ENCODE measurements at places on chromosomes 16 and 17.

DNA sequence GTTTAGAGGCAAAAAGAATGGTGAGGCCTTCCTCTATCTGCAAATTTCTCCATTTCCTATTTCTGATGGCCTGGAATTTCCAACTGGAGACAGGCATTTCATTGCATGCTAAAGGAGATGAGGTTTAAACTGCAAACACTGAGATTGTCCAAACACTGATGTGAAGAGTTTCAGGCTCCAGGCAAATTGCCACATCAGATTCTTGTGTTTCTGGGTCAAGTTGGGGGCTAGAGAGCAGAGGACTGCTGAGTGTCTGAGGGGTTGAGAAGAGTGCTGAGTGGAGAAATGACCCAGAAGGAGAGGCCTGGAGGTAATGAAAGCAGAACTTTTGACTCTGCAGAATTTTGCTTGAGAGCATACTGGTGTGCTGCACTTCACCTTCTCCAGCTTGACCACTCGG is 216.7 kb upstream of the MPHOSPH6 start:
- no peak for DNase-seq

GRCh38 chr16:87149051-87149450 is 168.1 kb downstream of the C16orf95 start:
- DNase-seq: no peak

GRCh38 chr16:65306722-65307121 is 184.9 kb upstream of the CDH11 start:
- DNase-seq: no peak

DNA sequence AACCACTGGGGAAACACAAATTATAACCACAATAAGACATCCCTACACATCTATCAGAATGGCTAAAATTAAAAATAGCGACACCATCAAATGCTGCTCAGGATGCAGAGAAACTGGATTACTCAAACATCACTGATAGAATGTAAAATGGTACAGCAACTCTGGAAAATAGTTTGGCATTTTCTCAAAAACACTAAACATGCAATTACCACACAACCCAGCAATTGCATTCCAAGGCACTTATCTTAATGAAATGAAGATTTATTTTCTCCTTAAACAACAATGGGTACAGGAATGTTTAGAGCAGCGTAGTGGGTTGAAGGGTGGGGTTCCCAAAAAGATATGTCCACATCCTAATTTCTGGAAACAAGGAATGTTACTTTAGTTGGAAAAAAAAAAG is 309.0 kb upstream of the PMFBP1 start:
- DNase-seq: no peak

GRCh38 chr17:50288306-50288705 is 14.0 kb downstream of the TMEM92 start:
- no peak for DNase-seq

DNA sequence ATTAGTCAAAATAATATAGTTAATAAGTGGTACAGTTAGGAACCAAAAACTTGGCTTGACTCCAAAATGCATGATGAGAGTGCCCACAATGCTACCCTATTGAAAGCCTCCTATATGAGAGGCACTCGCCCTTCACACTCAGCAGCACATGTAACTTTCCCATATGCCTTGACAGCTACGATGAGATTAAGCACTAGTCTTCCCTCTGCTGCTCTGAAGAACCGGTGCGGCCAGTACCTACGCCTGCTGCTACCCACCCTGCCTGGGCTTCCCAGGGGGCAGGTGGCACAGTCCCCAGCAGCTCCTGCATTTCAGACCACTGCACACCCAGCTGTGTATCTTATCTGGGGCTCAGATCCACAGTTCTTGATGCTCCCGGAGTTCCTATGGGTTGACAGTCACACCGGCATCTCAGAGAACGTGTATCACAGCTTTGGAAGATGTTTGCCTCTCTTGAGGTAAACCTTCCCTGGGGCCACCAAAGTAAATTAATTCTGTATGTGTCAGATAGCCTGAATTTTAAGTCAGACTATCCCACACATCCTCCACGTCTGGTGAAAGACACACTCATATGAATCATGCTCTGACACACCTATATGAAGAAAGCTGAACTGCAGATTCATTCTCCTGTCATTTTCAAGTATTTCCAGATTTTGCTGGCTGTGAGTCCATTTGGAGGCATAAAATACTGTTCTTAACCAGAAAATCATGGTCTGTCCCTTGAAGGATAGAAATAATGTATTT is 77.8 kb downstream of the MYH10 start:
- no peak for DNase-seq

- DNase-seq: peak; percentile 82
These were observed 1.5 kb downstream of the TMEM102 start for GRCh38 chr17:7436556-7437368.

DNA sequence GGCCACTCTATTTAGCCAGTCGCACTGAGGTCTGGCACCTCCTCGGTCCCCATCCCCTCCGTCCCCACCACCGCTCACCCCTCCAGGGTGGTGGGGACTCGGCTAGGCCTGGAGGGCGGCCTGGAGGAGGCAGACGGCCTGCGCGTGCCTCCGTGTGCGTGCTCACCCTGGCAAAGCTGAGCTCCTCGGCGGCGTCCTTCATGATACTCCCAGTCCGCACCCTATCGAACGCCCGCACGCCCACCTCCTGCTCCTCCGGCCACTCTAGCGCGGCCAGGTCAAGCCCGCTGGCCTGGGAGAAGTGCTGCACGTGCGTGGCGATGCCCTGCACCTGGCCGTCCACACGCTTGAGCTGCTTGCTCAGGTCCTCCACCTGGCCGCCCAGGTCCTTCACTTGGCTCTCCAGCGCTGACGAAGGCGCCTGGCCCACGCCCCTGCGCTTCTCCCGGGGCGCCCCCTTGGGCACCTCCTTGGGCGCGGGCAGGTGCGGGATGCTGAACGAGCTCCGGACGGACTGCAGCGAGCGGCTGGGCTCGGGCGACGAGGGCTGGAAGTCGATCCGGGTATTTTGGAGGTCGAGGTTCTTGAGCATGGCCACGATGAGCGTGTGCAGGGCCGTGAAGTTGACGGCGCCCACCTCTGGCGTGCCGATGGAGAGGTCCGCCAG is 644 bp downstream of the QRICH2 start:
- DNase-seq: no peak

DNA sequence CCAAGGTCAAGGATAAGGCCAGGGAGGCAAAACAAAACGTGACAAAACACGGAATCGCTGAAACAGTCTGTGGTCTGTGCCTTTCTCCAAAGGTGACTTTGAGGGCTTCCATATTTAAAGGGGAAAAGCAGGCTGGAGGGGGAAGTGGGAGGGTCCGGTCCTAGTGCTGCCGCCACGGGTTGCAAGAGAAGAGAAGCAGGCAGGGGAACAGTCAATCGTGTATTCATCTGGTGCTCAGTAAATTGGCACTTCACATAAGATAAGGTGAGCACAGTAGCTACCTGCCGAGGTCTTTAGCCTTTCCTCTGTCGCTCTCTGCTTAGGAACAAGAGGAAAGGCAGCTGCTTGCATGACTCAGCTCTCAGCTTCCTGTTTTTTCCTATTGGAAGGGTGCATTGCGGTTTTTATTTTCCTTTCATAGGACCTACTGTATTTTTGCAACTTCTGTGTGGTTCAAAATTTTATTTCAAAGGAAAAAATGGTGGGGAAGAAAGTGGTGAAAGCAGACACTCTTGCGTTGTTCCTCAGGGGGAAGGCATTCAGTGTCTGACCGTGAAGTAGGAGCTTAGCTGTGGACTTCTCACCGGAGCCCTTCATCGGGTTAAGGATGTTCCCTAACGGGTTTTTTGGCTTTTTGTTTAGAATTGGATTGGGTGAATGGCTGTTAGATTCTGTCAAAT is 7.1 kb upstream of the LGALS3BP start:
- no peak for DNase-seq

GRCh38 chr17:30238387-30239088 is 3.0 kb upstream of the SLC6A4 start:
- no peak for DNase-seq

DNA sequence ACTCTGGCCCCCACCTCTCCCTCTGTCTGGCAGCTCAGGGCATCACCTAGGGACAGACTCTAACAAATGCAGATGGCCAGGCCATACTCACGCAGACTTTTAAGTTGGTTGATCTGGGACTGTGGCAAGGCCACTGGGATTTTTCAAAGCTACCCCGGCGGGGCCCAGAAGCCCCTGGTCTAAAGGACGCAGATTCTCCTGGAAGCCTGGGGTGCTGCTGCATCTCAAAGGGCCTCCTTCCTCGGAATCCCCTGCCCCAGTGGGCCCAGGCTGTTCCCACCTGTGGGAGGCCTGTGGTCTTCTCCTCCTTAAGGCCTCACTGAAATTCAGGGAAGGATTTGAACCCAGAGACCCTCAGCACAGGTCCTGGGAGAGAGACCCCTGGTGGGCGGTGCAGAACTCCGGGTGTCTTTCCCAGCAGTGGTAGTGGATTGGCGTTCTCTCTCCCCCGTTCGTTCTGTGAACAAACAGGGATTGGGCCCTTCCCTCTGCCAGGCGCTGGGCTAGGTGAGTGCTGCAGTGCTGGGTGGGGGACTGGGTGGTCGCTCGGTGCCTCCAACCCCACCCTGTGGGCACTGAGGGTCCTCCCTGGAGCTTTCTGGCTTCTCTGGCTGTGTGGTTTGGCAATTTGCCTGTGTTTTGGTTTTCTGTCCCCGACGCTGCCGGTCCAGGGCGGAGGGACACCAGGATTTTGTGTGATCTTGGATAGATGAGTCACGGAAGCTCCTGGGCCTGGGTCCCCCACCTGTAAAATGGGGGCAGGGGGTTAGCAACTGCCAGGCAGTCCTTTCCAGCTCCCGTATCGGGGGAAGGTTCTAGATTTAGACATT is 160.5 kb upstream of the GSE1 start:
- no peak for DNase-seq

DNA sequence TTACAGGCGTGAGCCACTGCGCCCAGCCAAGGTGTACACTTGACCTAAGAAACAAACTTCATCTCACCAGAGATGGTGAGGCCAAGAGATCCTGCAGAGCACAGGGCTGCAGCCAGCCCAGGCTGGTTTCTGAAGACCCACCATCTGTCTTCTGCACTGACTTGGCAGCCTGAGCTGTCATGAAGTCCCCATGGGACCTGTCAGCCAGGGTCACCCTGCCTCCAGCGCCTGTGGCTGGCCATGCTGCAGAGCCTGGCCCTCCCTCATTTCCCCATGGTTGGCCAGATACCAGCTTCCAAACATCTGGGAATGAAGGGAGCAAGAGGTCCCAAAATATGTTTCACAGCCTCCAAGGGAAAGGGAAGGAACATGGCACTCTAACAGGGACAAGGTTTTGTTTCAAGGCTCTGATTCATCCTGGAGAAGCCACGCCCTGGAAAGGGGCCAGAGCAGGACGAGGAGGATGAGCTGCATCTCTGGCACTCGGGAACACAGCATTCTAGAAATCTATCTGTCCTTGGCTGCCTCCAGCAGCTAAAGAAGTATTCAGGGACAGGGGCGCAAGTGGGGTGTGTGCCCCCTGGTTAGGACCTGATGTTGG is 45.3 kb downstream of the DDX19A start:
- no peak for DNase-seq

- no peak for DNase-seq
These were observed 656 bp upstream of the FUS start for GRCh38 chr16:31179219-31179746.

DNA sequence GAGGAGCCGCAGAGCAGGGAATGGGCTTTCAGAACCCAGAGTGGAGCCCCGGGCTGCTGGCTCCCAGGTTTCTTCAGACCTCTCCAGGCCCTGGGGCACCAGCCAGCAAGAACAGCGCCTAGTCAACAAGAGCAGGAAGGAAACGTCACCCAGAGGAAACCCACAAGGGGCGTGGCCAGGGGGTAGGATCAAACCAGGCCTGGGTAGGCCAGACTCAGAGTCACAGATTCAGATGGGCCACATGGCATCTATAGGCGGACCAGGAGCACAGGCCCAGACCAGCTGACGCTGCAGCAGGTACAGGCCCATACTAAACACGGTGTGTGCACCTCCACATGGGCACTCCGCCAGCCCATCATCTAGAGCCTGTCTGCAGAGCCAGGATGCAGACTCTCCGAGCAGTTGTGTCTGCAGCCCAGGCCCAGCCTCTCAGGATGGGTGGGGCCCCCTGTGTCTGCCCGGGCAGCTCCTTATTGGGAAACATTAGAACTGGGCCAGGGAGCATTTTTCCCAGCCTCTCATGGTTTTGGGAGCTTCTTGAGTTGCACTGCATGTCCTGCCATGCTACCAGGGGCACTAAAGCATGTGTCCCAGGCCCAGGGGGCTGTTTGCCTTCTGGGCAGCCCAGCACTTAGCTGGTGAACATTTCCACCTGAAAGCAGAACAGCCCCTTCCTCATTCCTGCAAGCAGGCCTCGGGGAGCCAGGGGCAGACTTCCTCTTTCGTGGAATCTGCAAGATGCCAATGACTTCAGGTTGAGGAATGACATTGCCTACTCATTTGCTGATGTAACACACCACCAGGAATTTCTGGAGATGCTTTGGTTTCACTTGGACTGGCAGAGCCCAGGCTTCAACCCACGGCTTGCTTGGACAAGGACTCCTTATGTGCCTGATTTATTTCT is at the start of gene NLRP1:
Gene NLRP1 (minus strand): TSS at position 127 of the 904 bp plus-strand sequence. CDS start 552 bp downstream, outside the sequence.
- DNase-seq: peak; percentile 89

DNA sequence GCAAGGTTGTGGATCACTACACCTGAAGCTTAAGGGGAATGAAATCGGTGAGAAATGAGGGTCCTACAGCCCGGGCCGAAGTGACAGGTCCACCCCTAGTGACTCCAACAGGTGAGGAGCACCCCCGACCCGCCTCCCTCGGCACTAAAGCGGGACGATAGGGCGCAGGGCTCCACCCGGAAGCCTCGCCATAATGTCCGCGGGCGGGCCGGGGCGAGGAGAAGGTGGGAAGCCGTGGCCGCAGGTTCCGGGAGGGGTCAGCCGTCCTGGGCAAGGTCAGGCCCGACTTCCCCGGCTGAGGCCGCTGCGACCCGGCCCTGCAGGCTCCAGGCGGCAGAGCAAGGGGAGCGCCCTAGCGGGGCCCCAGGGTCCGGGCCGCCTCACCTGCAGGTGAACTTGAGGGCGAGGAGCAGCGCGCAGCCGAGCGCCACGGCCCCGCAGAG is 543 bp downstream of the TXNDC11 start:
- DNase-seq: peak; percentile 8

- no peak for DNase-seq
These were observed 4.7 kb downstream of the TPPP3 start for GRCh38 chr16:67388591-67388990.

- no peak for DNase-seq
These were observed 10.7 kb upstream of the LITAF start for GRCh38 chr16:11597235-11598095.

DNA sequence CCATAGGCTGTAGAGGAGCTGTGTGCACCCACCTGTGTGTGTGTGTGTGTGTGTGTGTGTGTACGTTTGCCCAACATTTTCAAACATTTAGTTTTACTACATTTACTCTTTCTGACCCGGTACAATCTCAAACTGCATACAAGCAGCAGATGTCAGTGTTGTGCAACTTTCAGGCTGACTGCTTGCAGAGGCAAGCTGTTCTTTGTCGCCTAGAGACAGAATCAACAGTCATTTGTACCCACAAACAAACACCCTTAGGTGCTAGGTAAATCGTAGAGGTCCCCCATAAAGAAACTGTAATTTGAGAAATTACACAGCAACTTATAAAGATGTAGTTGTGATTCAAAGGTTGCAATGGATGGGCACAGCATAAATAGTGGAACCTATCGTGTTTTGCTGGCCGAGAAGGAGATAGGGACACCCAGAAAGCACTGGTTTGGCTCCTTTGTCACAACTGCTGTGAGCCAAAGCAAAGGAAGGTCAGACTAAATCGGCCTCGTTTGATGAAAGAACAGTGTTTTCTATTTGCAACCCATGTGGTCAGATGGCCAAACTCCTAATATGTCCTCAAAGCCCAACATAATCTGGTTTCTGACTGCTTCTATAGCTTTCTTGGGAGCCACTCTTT is 478.4 kb downstream of the TOX3 start:
- no peak for DNase-seq

GRCh38 chr16:82623241-82623640 is 3.5 kb upstream of the CDH13 start:
- no peak for DNase-seq

Data from activated naive CD4-positive, alpha-beta T cell (primary cell).